Activated CD4-positive, alpha-beta memory T cell treated with anti-CD3 and anti-CD28 coated beads, Interleukin-2, amount 10 ng/mL, durations not matched to agents 7 days and 5 days (primary cell): ENCODE measurements at places on chromosomes 3 and 15. TPM values are rescaled to one million over a fixed set of nuclear protein-coding genes. Genes with fewer than 3 reads are reported as not detected.
A peak's percentile ranks its signal among the peaks of the same experiment; 100 is the strongest.

CYP1A2 gene
- total RNA-seq: not detected

SPINT1 gene
- 4.9 TPM for total RNA-seq

- H3K27me3 ChIP-seq: no peaks in the 10 kb centered on the region
- H3K4me1 ChIP-seq: peaks cover 10% of the 10 kb centered on the region
- no peak overlapping the region for H3K4me3 ChIP-seq
- DNase-seq: no peak
- H3K36me3 ChIP-seq: no peaks in the 10 kb centered on the region
These were observed 127.7 kb downstream of the SHQ1 start for GRCh38 chr3:72720566-72720965.

GOLGA8K gene
- 0.81 TPM for total RNA-seq

DNA sequence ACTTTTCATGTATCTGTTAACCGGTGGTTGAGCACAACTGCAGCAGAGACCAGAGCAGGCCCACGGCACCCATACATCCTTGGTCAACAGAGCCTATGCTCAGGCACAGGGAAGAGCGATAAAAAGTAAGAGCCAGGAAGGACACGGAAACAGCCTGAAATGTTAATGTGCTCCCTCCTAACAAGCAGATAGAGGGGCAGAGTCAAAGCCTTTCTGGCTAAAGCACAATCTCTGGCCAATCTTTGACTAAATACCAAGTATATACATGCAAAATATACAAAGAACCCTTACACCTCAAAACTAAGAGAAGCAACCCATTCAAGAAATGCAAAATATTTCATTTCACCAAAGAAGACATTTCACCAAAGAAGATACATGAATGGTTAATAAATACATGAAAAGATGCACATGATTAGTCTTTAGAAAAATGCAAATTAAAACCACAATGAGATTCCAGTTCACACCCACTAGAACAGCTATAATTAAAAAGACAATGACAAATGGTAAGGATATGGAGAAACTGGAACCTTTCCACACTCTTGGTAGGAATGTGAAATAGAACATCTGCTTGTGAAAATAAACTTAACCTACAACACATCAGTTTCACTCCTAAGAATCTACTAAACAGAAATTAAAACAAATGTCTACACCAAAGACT is 88.0 kb downstream of the OSBPL10 start:
- no peak overlapping the region for H3K27ac ChIP-seq
- peaks cover 19% of the 10 kb centered on the region for H3K27me3 ChIP-seq
- DNase-seq: no peak

HRG gene
- total RNA-seq: not detected

- DNase-seq: no peak
- no peaks in the 10 kb centered on the region for H3K36me3 ChIP-seq
- peaks cover 16% of the 10 kb centered on the region for H3K27me3 ChIP-seq
- H3K27ac ChIP-seq: no peak overlapping the region
- H3K4me3 ChIP-seq: no peak overlapping the region
- H3K4me1 ChIP-seq: no peaks in the 10 kb centered on the region
These were observed 213.9 kb upstream of the PFN2 start for GRCh38 chr3:150184426-150185071.

- H3K4me3 ChIP-seq: no peak overlapping the region
- peaks cover 3% of the 10 kb centered on the region for H3K27me3 ChIP-seq
- no peak for DNase-seq
- no peak overlapping the region for H3K27ac ChIP-seq
- H3K4me1 ChIP-seq: no peaks in the 10 kb centered on the region
- no peaks in the 10 kb centered on the region for H3K36me3 ChIP-seq
These were observed 145.4 kb downstream of the GAP43 start for GRCh38 chr3:115768661-115769060.

SLC25A38 gene
- total RNA-seq: 35.8 TPM

DNA sequence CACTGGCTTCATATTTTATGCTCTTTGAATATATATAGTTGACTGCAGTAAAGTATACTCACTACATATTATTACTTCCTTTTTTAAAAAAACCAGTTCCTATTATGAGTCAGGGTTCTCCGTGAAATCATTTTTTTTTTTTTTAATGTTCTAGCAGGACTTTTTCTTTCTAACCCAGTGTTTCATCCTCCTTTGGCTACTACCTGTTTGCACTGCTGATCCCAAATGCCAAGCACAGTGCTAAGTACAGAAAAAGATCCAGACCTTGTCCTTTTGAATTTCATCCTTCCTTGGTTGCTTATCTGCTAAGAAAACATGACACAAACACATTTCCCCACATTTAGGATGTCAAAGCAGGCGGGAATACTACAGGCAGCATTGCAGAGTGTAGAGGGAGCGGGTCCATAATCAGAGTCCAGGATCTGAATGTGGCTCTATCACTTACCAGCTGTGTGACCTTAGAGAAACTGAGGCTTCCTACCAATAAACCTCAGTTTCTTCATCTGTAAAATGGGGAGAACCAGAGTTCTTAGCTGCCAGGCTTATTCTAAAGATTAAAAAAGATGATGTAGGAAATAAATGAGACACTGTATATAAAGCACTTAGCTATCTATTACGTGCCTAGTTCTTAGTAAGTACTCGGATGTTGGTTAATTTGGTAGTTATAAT is 37.2 kb upstream of the ANPEP start:
- no peaks in the 10 kb centered on the region for H3K27me3 ChIP-seq
- H3K4me3 ChIP-seq: no peak overlapping the region
- H3K27ac ChIP-seq: no peak overlapping the region
- peaks cover 18% of the 10 kb centered on the region for H3K4me1 ChIP-seq

DNA sequence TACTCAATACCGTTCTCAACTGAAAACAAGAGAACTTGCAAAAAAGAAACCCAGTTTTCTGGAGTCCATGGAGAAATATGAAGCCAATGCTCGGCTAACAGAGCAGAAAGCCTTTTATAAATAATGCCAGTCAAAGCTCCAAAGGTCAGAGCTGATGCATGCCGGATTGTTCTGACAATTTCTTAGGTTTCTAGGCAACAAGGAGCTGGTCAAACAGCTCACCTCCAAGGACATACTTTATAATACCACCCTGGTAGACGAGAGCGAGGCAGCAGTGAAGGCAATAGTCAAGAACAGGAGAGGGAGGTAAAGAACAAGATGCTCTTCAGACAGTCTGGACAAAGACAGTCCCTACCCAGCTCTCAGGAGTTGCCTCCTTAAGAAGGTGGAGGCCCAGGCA is 111.1 kb downstream of the UBE3A start:
- no peaks in the 10 kb centered on the region for H3K4me1 ChIP-seq
- DNase-seq: no peak
- H3K36me3 ChIP-seq: peaks cover 28% of the 10 kb centered on the region
- H3K27me3 ChIP-seq: no peaks in the 10 kb centered on the region

DNA sequence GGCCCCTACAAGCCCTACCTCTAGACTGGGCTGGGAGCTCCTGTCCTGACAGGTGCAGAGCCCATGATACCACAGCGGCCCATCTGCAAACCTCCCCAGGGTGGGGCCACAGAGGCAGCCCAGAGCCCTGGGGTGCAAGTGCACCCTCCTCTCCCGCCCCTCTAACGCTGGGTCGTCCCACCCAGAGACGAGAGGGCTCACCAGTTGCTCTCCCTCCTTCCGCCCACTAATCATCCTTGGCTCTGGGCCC is 742 bp downstream of the TNK2 start:
- peak overlapping the region; percentile 100 for H3K27ac ChIP-seq
- H3K27me3 ChIP-seq: no peaks in the 10 kb centered on the region
- no peak for DNase-seq
- H3K36me3 ChIP-seq: peaks cover 38% of the 10 kb centered on the region
- H3K4me3 ChIP-seq: peak overlapping the region; percentile 85
- H3K4me1 ChIP-seq: peaks cover 45% of the 10 kb centered on the region
